Lung (tissue), 17 donors: ENCODE measurements at places on chromosomes 3 and 15. TPM values are rescaled to one million over a fixed set of nuclear protein-coding genes. Genes with fewer than 3 reads are reported as not detected.

The CHDH gene
- polyA plus RNA-seq: 2.8 TPM

DNA sequence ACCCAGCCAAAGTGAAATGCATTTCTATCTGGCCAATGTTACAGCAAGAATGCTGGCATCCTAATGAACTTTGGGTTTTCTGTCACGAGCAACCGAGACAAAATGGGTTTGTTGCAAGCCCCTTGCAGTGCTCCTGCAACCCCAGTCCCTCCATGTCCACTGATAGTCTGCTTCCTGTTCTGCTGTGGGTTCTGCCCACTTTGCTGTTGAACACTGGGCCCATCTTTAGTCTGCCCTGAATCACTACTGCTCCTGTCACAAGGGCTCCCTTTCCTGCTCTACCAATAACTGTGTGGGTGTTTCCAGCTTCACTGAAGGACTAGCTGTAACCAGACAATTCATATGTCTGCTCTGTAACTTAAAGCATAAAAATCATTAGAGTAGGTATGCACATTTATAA, 12.7 kb upstream of the OXSR1 start:
- H3K36me3 ChIP-seq: no peaks in the 10 kb centered on the region
- no peaks in the 10 kb centered on the region for H3K27me3 ChIP-seq
- H3K4me1 ChIP-seq: no peaks in the 10 kb centered on the region
- no peak overlapping the region for H3K27ac ChIP-seq
- H3K4me3 ChIP-seq: no peak overlapping the region

GRCh38 chr3:193981504-193981903, 154.4 kb upstream of the HES1 start:
- no peak overlapping the region for H3K4me3 ChIP-seq
- no peaks in the 10 kb centered on the region for H3K36me3 ChIP-seq
- H3K27me3 ChIP-seq: no peaks in the 10 kb centered on the region

- no peaks in the 10 kb centered on the region for H3K36me3 ChIP-seq
- no peak overlapping the region for H3K4me3 ChIP-seq
- peak; percentile 58 for DNase-seq
These were observed 34.5 kb downstream of the PLA2G4D start for GRCh38 chr15:42059661-42060476.

- H3K4me1 ChIP-seq: no peaks in the 10 kb centered on the region
- DNase-seq: peak; percentile 53
- no peak overlapping the region for H3K4me3 ChIP-seq
- H3K27ac ChIP-seq: no peak overlapping the region
These were observed 937.6 kb downstream of the MCTP2 start for GRCh38 chr15:95168951-95169431.

DNA sequence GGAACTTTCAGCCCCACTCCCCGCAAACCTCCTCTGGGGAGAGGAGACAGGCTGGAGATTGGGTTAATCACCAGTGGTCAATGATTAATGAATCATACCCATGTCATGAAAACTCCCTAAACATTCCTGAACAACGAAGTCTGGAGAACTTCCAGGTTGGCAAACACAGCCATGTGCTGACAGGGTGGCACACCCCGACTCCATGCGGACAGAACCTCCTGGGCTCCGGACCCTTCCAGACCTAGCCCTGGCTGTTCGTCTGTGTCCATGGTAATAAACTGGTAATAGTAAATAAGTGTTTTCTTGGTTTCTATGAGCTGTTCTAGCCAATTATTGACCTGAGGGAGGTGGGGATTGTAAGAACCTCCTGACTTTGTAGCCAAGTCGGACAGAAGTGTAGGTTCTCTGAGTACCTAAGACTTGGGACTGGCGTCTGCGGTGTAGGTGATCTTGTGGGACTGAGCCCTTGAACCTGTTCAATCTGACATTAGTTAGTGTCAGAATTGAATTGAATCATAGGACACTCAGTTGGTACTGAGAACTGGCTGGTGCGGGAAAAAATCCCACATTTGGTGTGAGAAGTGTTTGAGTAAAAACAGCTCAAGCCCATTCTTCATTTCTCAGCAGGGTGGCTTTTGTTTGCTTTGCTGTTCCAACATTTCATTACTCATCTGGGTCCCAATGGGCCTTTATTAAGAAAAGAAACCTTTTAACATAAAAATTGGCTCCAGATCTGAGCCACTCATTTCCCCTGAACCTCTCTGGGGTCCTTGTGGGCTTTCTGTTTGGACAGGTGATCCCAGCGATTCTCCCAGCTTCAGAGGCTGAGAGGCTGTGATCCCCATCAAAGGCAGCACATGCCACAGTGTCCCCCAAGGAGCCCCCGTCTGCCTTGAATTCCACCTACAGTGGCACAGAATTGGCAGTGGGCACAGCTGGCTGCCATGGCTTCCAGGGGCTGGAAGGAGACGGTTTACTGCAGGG, 151.0 kb downstream of the TJP1 start:
- H3K36me3 ChIP-seq: no peaks in the 10 kb centered on the region
- H3K27me3 ChIP-seq: no peaks in the 10 kb centered on the region
- H3K4me3 ChIP-seq: no peak overlapping the region
- no peak overlapping the region for H3K27ac ChIP-seq

DNA sequence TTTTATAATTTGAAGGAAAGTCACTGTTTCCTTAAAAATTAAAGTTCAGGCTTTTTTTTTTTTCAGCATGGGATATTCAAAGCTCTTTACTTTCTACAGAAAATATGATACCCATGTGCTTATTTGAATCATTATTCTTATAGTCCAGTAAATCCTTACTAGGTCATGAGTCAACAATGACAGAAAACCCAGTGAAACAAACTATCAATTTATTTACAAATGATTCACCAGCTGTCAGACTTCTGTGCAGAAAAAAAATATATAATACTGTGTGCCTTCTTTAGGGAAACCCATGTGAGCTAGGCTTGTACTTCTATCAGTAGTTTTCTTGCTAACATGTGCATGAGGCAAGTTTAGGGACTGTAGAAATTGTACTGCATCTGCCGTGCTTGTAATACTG, 1.2 kb downstream of the ACP3 start:
- H3K27me3 ChIP-seq: no peaks in the 10 kb centered on the region
- H3K4me3 ChIP-seq: no peak overlapping the region
- H3K4me1 ChIP-seq: peaks cover 12% of the 10 kb centered on the region
- H3K36me3 ChIP-seq: no peaks in the 10 kb centered on the region
- DNase-seq: no peak

- no peak overlapping the region for H3K4me3 ChIP-seq
- no peak overlapping the region for H3K27ac ChIP-seq
- H3K36me3 ChIP-seq: peaks cover 11% of the 10 kb centered on the region
- H3K27me3 ChIP-seq: no peaks in the 10 kb centered on the region
These were observed 28.5 kb downstream of the PTPN23 start for GRCh38 chr3:47409284-47409683.

The LIPH gene
- 6.2 TPM for polyA plus RNA-seq

- H3K27ac ChIP-seq: no peak overlapping the region
- DNase-seq: no peak
- no peak overlapping the region for H3K4me3 ChIP-seq
- peaks cover 6% of the 10 kb centered on the region for H3K4me1 ChIP-seq
- peaks cover 7% of the 10 kb centered on the region for H3K36me3 ChIP-seq
- H3K27me3 ChIP-seq: no peaks in the 10 kb centered on the region
These were observed 41.6 kb downstream of the TRANK1 start for GRCh38 chr3:36903119-36903882.

DNA sequence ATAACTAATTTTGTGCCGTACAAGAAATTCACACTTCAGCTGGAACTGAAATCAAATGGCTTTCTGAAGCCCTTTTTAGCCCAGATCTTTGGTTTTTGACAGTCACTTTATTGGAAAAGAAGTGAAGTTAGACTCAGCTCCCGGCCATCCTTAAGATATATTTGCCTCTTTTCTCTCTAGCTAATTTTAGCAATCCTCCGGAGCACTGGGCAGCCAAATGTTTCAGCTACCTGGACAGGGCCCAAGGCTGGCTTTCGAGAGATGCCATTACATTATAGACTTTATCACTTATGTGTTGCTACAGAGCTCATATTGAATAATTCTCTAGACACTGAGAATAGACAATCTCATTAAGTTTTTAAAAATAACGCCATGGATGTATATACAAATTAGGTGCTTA, 28.5 kb upstream of the RPL39L start:
- H3K36me3 ChIP-seq: no peaks in the 10 kb centered on the region
- no peak for DNase-seq
- peaks cover 9% of the 10 kb centered on the region for H3K4me1 ChIP-seq
- H3K27me3 ChIP-seq: no peaks in the 10 kb centered on the region
- H3K27ac ChIP-seq: no peak overlapping the region

DNA sequence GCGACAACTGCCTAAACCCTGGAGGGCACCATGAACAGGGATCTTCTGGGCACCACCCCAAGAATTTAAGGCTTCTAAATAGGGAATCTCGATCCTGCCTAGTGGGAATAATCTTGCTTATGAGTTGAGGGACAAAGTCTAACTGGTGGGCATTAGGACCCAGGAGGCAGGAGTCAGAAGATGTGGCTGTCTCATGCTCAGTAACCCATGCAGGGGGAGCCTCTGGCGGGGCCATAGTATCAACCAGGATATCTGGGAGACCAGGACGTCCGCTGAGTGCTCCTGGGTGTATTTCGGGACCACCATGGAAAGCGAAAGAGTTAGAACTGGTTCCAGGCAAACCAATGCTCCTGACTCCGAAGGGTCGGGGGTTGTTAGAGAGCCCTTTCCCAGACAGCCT, 356.1 kb downstream of the OTOL1 start:
- DNase-seq: no peak
- H3K36me3 ChIP-seq: no peaks in the 10 kb centered on the region
- no peak overlapping the region for H3K27ac ChIP-seq

The C3orf20 gene
- 0.03 TPM for polyA plus RNA-seq

DNA sequence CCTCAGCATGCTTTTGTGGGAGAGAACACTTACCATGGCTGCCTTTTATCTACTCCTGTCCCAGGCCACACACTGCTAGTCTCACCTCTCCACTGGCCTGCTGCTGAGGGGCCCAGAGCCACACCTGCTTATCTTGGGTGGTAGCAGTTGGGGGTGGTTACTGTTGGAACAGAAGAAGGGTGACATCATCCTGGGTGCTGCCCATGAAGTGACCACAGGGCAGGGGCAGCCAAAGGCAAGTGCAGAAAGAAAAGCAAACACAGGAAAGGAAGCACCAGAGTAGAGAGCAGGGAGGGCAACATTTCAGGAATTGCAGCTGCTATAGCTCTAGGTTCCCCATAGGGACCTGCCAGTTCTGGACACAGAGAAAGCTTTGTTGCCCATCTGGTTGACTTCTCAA, 345.2 kb downstream of the VPS13C start:
- no peaks in the 10 kb centered on the region for H3K27me3 ChIP-seq
- no peak overlapping the region for H3K27ac ChIP-seq
- peak; percentile 9 for DNase-seq
- H3K36me3 ChIP-seq: no peaks in the 10 kb centered on the region
- H3K4me3 ChIP-seq: no peak overlapping the region

DNA sequence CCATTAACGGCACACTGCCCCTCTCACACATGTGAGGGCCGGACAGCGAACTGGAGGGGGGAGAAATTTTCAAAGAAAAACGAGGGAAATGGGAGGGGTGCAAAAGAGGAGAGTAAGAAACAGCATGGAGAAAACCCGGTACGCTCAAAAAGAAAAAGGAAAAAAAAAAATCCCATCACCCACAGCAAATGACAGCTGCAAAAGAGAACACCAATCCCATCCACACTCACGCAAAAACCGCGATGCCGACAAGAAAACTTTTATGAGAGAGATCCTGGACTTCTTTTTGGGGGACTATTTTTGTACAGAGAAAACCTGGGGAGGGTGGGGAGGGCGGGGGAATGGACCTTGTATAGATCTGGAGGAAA, 1.5 kb downstream of the SOX2 start:
- H3K4me3 ChIP-seq: no peak overlapping the region
- peaks cover 84% of the 10 kb centered on the region for H3K27me3 ChIP-seq
- peak; percentile 9 for DNase-seq
- no peak overlapping the region for H3K27ac ChIP-seq

GRCh38 chr3:157354254-157354653, 82.4 kb upstream of the PTX3 start:
- no peak for DNase-seq
- no peaks in the 10 kb centered on the region for H3K27me3 ChIP-seq
- no peak overlapping the region for H3K27ac ChIP-seq
- H3K4me1 ChIP-seq: peaks cover 2% of the 10 kb centered on the region
- H3K4me3 ChIP-seq: no peak overlapping the region

GRCh38 chr3:27488821-27489220, 4.6 kb upstream of the SLC4A7 start:
- DNase-seq: no peak
- H3K4me3 ChIP-seq: no peak overlapping the region
- H3K36me3 ChIP-seq: no peaks in the 10 kb centered on the region
- H3K27me3 ChIP-seq: no peaks in the 10 kb centered on the region
- no peak overlapping the region for H3K27ac ChIP-seq

The NIPA2 gene
- 46.7 TPM for polyA plus RNA-seq
